Hematopoietic multipotent progenitor cell treated with erythropoietin and hydrocortisone succinate and interleukin-3 and kit ligand, for 15 days (in vitro differentiated cells): ENCODE measurements at places on chromosomes 5 and 9.
A peak's percentile ranks its signal among the peaks of the same experiment; 100 is the strongest.

DNA sequence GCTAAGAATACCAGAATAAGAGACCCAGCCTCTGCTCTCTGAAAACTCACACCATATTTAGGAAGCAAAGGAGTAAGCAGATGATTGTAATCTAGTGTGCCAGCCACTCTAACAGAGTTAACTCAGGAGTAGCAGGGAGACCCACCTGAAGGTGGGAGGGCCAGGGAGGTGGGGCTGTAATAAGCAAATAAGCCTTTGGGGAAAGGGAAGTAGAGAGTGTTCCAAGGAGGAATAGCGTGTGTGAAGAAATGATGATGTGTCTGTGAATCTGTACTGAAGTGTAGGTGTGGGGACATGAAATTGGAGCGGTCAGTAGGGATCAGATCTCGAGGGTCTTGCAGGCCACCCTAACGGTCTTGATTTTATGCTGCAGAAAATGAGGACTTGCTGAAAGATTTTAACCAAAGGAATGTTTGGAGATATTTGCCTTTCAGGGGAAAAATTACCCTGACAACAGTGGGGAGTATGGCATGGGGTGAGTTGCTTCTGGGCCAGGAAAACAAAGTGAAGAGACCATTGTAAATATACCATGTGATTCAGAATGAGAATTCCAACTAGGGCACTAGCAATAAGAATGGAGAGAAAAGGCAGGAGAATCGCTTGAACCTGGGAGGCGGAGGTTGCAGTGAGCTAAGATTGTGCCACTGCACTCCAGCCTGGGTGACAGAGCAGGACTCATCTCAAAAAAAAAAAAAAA lies 44.1 kb upstream of the FSD1L start:
- DNase-seq = no peak

- DNase-seq = no peak
Observed at GRCh38 chr5:77867194-77867691, 91.1 kb upstream of the TBCA start.

GRCh38 chr9:88197016-88197415 lies 58.7 kb upstream of the SPATA31C2 start:
- no peak for DNase-seq

DNA sequence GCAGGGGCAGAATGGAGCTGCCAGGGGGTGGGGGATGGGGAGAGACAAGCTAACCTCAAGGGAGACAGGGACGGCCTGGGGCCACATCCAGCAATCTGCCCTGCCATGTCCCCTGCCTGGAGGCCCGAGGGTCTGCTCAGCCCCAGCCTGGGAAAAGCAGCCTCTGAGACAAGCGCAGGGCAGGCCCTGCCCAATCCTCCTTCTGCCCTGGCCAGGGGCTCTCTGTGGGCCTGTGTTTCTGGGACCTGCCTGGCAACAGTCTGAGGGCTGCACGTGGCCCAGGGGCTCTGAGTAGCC lies 13.9 kb upstream of the QSOX2 start:
- no peak for DNase-seq

- no peak for DNase-seq
Observed at GRCh38 chr9:9749591-9749990, 863.2 kb downstream of the PTPRD start.

GRCh38 chr5:172707285-172708182 lies 63.5 kb downstream of the DUSP1 start:
- DNase-seq = no peak

GRCh38 chr5:178160176-178160575 lies 6.5 kb upstream of the NHP2 start:
- no peak for DNase-seq

- no peak for DNase-seq
Observed at GRCh38 chr5:72063219-72063819, 44.0 kb upstream of the MAP1B start.

DNA sequence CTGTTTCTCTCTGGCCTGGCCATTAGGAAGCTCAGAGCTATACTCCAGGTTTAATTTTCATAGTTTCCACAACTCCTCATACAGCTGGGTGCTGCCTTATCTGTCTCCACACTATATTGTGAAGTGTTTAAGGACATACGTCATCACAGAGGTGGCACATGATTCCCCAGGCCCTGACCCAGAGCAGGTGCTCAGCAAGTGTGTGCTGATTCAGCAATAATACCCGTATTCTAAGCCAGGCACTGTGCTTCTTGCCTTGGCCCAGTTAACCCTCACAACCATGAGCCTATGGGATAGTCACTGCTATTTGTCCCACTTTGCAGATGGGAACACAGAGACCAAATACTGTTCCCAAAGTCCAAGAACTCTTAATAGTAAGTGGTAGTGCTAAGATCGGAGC lies 93.5 kb upstream of the SMIM23 start:
- DNase-seq = no peak

- DNase-seq = no peak
Observed at GRCh38 chr9:77152289-77152688, 25.0 kb upstream of the VPS13A start.

GRCh38 chr5:141683596-141684141 lies 1.6 kb upstream of the ARAP3 start:
- DNase-seq = no peak

GRCh38 chr9:136138566-136138965 lies 19.9 kb upstream of the TMEM250 start:
- peak; percentile 49 for DNase-seq

- DNase-seq = no peak
Observed at GRCh38 chr5:34811706-34812105, 27.3 kb upstream of the TTC23L start.

DNA sequence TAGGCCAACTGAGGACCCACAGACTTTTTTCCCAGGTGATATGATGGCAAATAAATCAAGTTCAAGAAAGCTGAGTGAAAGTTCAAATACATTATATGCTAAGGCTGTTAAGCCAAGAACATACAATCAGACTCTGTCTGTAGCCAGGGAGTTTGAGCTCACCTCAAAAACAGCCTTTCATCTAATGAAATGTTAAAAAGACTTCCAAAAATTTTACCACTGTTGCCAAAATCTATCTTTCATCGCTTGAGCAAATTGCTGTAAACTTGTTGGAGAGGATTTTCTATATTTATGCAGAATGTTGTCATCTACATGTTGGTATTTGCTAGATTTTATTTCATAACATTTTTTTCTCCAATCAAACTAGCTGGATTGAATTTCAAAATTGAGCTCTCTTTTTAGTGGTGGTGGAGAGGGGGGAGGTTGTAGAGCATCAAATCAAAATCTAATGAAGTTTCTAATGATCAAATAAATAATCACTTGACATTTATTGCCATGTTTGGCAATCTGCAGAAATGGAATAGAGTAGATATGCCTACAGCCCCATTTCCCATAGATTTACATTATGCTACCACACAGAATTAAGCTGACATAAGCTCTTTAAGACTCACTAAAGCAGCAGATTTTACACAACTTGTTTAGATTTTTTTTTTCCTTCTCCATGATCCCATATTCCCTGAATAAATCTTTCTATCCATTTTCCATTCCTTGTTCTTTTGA lies 828.9 kb upstream of the ZNF608 start:
- DNase-seq = no peak

GRCh38 chr9:117374076-117374725 lies 40.7 kb downstream of the ASTN2 start:
- no peak for DNase-seq

DNA sequence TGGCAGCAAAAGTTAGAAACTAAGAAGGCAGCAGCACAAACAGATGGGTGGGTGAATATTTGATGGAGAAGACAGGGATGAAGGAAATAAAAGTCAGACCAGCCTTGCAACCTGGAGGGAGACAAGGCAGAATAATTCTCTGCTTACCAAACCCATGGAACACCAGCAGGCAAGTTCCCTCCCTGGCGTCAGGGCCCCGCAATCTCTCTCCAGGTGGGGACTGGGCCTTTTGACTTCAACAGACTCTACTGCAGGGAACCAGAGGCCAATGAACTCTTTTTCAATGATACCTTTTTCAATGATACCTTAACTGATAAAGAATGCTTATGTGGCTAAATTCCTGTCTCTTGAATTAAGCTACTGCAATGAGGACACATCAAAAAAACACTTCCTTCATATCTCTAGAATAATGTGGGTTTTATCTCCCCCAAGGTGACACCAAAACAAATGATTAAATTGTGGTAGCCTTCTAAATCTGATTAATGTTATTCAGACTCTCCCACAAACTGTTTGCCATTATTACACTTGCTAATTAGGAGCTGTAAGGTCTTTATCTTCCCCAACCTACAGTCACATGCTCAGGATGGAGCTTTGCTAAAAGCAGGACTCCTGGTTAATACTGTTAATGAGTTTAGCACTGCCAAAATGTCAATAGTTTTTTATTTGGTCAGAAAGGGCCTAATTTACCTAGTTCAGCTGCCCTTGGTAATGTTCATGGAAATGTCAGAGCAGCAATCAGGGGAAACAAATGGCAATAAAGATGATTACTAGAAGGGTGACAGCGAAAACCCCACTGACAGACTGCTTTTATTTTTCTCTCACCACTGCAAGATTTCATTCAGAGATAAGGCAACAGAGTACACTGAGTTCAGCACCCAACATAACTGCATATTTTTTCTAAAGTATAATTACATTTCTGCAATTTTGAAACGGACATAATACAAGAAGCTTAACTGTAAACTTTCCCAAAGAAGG lies 165.5 kb downstream of the TSSK1B start:
- no peak for DNase-seq

DNA sequence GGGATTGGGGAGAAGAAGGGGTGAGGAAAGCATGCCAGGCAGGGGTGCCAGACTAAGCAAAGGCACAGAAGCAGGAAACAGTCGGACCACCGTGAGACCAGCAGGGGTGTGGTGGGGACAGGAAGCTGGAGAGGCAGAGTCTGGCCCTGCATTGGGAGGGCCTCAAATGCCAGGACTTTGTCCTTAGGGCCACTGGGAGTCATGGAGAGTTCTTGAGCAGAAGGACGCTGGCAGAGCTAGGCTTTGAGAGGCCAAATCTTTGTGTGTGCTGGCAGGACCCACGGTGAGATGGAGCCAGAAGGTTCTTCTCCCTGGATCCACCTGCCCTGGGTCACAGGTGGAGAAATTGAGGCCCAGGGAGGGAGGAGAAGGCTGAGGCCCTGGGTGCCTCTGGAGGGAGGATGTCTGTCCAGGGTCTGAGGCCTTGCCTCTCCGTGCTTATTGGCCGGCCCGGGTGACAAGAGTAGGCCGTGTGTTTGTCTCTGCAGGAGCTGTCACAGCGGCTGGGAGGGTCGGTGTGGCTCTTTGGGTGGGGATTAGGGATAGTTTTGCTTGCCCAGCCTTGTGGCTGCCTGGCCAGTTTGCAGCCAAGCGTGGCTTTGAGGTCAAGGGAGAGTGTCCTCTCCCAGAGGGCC lies 1.8 kb upstream of the ENG start:
- no peak for DNase-seq

DNA sequence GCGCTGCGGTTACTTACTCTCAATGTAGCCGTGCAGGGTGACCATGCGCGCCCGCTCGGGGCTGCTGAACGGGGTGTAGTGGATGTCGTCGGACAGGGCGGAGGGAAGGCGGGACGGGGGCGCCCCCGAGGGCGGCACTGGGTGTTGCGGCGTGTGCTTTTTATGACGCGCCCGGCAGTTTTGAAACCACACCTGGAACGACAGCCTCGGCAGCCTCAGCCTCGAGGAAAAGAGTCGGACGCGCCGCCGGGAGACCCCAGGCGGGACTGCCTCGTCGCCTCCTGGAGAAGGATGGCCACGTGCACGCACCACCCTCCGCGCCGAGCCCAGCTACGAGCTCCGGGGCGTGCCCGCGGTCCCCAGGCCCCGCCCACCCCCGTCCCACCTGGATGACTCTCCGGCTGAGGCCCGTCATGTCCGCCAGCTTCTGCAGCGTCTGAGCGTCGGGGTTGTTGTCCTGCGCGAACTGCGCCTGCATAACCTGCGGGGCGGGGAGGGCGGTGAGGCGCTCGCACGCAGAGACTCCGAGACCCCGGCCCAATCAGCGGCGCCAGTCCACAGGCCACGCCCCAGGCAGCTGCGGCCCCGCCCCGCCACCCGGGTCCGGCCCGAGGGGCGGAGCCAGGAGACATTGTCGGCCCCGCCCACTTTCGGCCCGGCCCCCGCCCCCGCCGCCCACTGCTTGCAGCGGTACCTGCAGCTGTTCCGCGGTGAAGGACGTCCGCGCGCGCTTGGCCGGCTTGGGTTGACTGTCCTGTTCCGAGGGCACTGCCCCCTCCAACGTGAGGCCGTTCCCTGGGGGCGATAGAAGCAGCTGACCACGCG lies 15.0 kb downstream of the LHX6 start:
- peak; percentile 68 for DNase-seq

DNA sequence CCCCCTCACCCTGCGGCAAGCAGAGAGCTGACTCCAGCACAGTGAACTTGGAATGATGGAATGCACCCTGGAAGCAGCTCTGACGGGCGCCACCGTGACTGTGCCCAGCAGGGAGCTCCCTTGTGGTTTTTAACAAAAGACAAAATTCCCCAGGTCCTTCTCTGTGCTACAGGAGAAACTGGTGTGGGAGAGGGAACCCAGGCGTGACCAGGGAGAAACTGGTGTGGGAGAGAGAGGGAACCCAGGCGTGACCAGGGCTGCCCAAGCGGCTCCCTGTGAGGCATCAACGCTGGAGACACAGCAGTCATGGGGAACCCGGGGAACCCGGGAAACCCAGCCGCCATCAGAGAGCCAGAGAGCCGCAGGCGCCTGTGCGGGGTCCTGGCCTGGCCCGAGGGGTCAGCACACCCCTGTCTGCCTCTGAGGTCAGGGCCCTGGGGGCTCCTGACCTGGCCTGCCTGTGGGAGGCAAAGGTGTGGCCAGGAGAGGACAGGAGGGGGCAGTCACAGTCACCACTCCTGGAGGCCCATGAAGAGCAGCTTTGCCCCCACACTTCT lies 3.1 kb upstream of the AHRR start:
- DNase-seq = no peak

DNA sequence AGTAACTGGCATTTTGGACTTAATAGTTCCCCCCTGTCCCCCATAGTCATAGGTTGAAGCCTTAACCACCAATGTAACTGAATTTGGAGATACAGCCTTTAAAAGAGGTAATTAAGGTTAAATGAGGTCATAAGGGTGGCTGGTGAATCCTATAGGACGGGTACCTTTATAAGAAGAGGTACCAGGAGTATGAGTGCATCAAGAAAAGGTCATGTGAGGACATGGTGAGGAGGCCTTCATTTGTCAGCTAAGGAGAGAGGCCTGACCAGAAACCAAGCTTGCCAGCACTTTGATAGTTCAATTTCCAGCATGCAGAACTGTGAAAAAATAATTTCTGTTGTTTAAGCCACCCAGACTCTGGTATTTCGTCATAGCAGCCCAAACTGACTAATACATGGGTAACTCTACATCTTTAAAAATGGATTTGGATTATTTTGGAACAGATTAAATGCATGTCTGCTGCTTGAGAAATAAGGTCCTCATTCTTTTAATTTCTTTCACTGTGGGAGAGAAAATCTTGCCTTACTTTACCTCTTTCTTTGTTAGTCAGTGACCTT lies 9.7 kb downstream of the RASA1 start:
- DNase-seq = no peak

- no peak for DNase-seq
Observed at GRCh38 chr5:37799865-37800421, 39.9 kb downstream of the GDNF start.

DNA sequence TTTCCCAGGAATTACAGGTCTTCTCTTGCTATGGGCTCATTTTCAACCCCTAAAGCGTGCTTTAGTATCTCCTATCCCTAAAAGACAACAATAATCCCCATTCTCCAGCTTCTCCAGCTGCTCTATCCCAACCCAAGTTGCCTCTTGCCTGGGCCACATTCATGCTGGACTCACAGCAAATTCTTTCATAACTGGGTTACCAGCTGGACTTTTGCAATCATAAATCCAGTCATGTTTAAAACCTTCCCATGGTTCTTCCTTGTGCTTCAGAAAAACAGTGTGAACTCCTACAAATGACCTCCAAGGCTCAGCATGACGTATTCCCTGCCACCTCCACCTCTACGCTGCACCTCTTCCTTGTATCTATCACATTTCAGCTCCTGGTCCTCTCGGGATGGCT lies 346.9 kb downstream of the GADD45G start:
- no peak for DNase-seq
